ENCODE measurements at places on chromosomes 6 and 20.

DNA sequence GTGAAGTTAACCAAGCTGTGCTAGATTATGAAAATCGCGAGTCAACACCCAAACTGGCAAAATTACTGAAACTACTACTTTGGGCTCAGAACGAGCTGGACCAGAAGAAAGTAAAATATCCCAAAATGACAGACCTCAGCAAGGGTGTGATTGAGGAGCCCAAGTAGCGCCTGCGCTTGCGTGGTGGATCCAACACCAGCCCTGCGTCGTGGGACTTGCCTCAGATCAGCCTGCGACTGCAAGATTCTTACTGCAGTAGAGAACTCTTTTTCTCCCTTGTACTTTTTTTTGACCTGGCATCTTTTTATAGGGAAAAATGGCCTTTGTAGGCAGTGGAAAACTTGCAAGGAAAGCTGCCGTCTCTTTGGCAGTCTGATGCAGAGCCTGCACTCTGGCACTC lies 6.8 kb downstream of the GID8 start:
- DNase-seq = no peak

GRCh38 chr6:24951811-24952299 lies 16.1 kb upstream of the RIPOR2 start:
- DNase-seq = no peak

- no peak for DNase-seq
Observed at GRCh38 chr6:44627883-44628271, 240.4 kb downstream of the CDC5L start.

- no peak for DNase-seq
Observed at GRCh38 chr6:44105993-44106740, 21.1 kb downstream of the MRPL14 start.

- DNase-seq = no peak
Observed at GRCh38 chr20:23582293-23582692, 14.0 kb upstream of the CST9L start.

DNA sequence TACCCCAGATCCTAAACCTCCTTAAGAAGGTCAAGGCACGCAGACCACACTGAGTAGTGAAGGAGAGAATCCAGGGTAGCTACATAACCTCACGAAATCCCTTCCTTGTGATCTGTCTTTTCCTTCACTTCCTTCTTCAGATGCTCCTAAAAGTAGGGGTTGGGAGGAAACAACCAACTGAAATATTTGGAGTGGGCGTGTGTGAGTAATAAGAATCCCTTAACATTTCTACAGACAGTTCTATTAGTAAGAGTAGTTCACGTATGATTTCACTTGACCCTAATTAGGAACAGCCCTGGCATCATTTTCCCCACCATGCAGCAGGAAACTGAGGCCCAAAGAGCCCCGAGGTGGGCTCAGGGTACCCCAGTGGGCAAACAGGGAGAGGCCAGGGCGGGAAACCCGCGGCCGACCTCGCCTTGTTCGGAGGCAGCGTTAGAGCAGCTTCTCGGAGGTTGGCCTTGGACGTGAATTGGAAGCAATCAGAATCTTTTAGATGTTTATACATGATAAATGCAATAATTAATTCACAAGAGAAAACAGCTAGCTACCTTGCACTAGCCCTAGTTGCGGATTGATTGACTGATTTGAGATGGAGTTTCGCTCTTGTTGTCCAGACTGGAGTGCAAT lies 859 bp upstream of the RAE1 start:
- no peak for DNase-seq

- DNase-seq = no peak
Observed at GRCh38 chr6:45532721-45533210, 155.0 kb upstream of the SUPT3H start.

DNA sequence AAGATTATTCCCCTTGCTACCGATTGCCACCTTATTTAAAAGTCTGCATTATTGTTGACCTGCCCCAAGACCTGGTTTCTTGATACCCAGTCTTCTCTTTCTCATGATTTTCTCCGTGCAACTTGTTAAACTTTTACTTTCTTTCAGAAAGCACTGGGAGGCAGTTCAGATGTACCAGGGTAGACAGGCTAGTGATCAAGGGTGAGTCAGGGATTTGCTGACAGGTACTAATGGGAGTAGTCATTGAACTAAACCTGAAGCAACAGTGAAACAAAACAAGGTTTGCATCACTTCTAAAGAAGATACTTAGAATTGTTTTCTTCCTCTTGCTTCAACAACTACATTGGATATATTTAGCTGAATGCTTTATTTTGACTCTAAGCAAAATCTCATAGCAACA lies 124.4 kb downstream of the KCNQ5 start:
- no peak for DNase-seq

GRCh38 chr6:4977468-4977867 lies 26.4 kb downstream of the RPP40 start:
- no peak for DNase-seq

- no peak for DNase-seq
Observed at GRCh38 chr6:118746825-118747174, 95.4 kb upstream of the CEP85L start.

DNA sequence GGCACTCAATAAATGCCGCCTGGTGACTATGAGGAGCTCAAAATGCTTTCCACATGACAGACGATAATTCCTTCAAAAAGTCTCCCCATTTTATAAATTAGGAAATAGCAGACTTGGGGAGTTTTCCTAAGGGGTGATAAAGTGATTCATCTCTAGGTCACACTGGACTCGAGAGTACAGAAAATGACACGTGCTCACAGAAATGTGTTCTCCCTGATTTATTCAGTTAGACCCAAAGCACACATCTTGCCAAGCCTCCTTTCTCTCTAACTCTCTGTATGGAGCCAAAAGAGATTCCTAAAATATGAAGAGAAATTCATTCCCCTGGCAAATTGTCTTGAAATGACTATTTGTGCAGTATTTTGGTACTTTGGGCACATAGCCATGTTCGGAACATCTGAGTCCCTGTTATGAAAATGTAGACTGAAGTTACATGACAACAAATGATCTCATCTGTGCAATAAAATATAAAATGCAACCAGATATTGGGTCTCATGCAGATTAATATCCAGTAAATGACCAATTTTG lies 381.1 kb downstream of the TFAP2B start:
- DNase-seq = no peak

- no peak for DNase-seq
Observed at GRCh38 chr6:166023273-166023989, 144.2 kb downstream of the TBXT start.

- no peak for DNase-seq
Observed at GRCh38 chr6:66128243-66128642, 421.2 kb upstream of the EYS start.

- no peak for DNase-seq
Observed at GRCh38 chr6:122116835-122117627, 282.4 kb upstream of the HSF2 start.

DNA sequence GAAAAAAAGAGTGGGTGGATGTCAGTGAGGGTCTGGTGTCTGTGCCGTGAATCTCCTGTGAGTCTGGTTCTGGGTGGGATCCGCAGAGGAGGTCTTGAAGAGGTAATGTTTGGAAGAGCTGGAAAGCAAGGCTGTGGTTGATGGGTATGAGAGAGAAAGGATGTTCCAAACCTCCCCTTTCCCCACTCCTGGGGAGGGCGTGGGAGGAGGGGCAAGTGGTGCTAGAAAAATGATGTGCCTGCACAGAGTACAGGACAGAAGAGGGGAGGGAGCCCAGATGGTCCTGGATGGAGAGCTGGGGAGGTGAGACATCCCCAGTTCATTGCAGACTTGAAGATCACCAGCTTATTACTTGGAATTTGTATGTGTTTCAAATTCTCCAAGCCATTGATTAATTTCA lies 3.1 kb downstream of the CNPY3 start:
- no peak for DNase-seq

GRCh38 chr20:17928633-17929311 lies 39.8 kb downstream of the SNX5 start:
- no peak for DNase-seq

GRCh38 chr6:53111865-53112264 lies 36.8 kb downstream of the GCM1 start:
- no peak for DNase-seq

GRCh38 chr6:112626468-112627082 lies 279.4 kb downstream of the RFPL4B start:
- DNase-seq = no peak

DNA sequence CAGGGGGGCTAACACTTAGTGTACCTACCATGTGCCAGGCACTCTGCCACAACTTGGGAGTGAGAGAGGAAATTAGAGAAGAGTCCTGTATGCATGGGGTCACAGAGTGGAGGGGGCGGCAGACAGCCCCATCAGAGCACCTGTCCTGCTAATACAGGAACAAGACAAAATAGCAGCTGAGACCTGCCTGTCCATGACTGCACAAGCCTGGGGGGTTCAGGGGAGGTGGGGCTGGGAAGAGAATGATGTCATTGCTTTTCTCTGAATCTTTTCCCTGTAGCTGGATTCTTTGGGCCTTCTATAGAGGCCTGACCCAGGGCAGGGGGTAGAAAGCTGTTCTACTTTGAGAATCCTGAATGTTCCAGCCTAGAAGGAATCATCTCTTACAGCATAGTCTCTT lies 37.4 kb downstream of the FOXP4 start:
- no peak for DNase-seq

DNA sequence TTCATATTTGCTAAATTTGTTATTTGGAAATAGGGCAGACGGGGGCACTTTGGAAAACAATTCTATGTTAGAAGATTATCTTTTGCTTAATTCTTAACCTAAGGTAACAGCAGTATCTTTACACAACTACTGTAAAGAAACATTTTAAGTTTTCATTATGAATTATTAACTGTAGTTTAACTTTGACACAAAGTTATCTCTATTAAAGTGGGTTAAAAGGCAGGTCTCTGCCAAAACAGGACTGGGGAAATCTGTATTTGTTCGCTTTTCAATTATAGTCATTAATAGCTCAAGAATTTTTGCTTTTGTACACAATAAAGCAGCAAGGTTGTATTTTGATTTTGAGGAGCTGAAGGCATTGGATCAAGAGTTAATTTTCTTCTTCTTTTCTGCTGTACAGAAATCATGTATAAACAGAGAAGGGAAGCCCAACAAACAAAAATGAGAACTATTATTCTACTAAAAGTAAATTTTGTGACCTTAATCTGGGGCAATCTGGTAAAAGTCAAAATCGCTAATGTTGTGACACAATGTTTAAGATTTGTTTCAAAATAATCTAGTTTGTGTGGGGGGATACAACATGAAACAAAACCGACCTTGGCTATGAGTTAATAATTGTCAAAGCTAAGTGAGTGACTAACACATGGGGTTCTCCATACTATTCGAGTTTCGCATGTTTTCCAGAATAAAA lies 2.9 kb downstream of the STAU1 start:
- no peak for DNase-seq

- no peak for DNase-seq
Observed at GRCh38 chr20:57734754-57735153, 24.9 kb upstream of the PMEPA1 start.

GRCh38 chr6:25469797-25470388 lies 182.1 kb upstream of the SCGN start:
- DNase-seq = no peak

DNA sequence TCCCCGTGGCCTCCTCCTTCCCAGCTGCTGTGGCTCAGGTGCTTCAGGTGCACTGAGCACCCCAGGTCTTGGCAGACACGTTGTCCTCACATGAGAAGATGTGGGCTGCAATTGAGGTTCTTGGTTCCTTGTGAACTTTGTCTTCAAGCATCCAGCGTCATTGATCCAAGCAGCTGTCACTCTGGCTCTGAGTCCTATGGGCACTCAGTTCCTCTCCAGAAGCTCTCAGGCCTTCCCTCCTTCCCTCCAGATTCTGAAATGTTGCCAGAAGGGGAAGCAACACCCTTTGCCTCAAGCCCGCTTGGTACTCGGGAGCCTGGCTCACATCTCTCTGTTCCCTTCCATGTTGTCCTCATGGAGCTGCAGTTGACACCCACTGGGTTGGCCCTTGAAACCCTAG lies 8.4 kb upstream of the MRGBP start:
- DNase-seq = no peak
